Amygdala (tissue), 56 donors: ENCODE measurements at places on chromosomes 11 and 22.

DNA sequence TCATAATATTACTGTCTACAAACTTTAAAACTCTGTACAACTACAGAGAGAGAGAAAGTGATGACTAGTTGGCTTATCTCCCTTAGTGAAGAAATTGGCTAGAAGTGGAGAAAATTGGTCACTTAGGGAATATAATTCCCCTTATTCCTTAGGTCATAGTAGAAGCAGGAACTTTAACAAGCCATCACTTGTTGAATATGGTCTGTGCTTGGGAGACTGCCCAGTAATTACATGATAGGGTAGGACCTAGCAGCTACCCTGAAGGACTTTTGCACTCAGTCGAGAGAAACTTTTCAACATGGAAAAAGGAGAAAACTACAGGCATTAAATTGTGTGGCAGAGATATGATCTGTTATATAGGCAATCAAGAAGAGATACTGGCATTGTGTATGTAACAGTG lies 576.5 kb upstream of the CCDC90B start:
- DNase-seq, result no peak

DNA sequence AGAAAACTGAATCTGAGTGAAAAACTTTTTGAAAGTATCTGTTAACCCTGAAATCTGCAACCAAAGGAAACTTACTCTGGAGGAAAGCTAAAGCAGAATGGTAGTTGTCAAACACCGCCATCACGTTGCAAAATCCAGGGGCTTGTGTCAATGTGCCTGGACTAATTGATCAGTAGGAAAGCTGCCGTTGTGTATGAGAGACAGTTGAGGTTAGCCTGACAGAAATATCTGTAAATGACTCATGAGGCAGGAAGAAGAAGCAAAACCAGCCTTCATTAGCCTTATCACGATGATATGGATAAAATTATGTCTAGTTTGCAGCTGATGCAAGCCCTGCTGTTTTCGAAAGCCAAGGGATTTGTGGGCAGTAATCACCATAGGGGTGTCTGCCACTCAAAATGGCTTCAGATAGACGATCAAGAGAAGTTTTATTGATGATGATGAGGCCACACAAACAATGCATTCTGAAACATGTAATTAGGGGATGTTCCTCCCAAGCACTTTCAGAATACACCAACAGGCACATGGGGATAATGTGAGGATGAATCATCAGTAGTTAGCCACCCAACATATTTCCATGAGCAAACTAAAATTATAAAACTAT lies 8.9 kb downstream of the SCGB1A1 start:
- DNase-seq, result no peak

GRCh38 chr22:39097098-39098020 lies at the start of gene APOBEC3H:
APOBEC3H (plus strand) TSS chr22:39097244; CDS start chr22:39100279, 3,035 bp downstream.
- DNase-seq, result no peak

GRCh38 chr11:87832211-87832610 lies 343.0 kb downstream of the RAB38 start:
- DNase-seq, result no peak

DNA sequence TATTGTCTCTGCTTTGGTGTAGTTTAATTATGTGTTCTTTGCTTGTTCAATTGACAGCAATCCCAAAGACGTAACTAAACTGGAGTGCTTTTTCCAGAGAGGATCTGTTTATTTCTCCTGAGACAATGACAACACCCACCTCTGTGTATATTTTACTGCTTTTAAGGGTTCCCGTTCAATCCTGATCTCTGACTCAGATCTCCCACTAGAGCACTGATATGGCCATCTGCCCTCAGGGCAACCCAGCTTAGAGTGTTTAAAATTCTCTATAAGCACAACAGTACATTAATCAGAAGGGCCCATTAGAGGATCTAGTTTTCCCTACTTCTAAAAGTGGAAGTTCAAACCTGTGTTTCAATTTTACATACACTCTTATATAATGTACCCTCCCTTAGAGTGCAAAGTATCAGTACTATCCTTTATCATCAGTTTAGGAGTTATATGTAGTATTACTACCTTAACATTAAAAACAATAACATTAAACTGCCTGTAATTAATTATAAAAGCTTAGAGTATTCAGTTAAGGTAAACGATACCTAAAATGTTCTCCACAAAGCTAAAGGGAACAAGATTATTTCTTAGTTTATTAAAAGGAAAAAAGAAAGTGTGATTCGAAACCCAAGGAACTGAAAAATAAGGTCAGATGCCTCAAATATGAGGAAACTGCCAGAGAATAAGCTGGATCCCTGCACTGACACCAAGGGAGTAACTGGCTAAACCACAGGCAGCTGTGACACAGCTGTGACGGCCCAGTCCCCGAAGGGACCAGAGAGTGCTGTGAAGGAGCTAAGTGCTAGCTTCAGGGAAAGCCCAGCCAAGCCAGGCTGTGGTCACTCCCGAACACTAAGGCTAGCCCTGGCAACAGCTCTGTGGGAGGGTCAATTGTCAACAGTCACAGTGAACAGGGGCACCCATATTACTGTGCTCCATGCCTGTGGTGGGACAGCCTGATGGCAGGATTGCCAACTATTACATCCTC lies 15.2 kb downstream of the UFD1 start:
- no peak for DNase-seq

- no peak for DNase-seq
Measured at GRCh38 chr22:34879001-34879400, 187.0 kb upstream of the ISX start.

DNA sequence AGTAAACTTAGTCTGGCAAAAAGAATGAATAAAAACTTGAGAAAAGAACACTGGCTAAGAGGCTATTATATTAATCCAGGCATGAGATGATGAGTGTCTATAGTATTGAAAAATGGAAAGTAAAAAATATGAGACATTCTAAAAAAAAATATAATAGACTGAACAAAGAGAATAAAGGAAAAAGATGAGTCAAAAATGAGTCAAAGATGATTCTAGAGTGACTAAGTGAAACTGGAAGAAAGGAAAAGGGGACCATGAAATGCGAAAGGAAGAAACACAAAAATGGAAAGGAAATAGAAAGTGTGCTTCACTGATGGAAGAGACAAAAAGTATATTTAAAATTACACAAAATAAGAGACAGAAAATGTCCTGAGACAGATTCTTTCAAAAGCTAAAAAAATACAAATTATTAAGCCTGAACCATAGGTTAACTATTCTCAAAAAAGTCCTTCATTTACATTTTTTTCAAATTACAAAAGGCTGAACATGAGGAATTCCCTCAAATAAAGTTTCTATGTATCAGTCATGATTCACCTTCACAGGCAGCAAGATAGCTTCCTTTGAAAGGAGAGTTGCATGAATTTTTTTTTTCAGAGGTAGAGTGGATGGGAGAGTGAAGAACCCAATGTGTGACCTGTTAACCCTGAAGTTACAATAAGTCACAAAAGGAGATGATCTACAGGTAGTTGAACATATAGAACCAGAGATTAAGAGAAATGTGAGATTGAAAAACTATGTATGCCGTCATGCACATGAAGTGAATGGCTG lies 75.2 kb downstream of the EIF3M start:
- no peak for DNase-seq

- DNase-seq, result no peak
Measured at GRCh38 chr11:81071606-81072005, 1630.8 kb upstream of the TENM4 start.

DNA sequence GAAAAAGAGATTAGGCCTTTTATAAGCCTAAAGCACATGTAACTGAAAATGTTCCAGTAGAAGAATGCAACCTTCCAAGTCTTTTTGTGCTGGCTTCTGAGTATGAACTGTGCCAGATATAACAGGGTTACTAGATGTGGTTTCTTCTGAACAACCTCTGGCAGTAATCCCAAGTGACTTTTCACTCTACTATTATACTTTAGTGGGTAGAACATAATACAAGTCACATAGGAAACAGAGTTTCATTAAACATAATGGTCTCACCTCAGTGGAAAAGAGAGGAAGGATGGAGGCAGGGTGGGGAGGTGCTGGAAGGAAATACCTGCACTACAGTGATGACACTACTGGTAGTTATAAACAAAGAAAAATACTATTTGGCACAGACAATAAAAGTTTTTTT lies 81.3 kb downstream of the PHF21A start:
- DNase-seq, result no peak

DNA sequence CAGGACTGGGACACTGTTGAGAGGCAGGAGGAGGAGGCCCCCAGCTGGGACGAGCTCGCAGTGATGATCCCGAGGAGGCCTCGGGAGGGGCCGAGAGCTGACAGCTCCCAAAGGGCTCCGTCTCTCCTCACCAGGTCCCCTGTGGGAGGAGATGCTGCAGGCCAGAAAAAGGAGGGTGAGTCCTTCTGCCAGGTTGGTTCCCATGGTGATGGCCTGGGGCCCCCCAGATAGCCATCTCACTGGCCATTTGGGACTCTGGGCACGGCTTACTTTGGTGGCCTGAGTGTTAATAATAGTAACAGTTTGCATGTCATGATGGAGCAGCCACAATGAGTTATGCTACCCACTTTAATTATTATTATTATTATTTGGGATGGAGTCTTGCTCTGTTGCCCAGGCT lies 18.9 kb downstream of the TRIOBP start:
- no peak for DNase-seq
